Skeletal muscle cell (primary cell): ENCODE measurements at places on chromosomes 1 and 21.
A peak's percentile ranks its signal among the peaks of the same experiment; 100 is the strongest.

DNA sequence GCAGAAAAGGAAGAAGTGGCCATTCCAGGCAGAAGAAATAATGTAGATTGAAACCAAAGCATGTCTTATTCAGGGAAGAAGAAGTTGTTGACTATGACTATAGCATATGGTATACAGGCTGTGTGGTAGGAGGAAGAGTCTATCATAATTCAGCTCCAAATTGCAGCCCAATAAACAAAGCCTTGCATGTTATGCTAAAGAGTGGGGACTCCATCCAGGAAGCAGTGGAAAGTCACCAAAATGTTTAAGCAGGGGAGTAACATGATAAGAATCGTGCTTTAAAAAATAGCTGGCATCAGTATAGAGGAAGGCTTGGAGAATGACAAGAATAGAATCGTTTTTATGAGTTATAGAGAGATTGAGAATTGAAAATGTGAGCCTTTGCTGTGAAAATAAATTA is 213.3 kb upstream of the ADGRL2 start:
- no peak for DNase-seq

GRCh38 chr1:42955311-42956063 is 3.2 kb downstream of the SLC2A1 start:
- DNase-seq, result no peak

DNA sequence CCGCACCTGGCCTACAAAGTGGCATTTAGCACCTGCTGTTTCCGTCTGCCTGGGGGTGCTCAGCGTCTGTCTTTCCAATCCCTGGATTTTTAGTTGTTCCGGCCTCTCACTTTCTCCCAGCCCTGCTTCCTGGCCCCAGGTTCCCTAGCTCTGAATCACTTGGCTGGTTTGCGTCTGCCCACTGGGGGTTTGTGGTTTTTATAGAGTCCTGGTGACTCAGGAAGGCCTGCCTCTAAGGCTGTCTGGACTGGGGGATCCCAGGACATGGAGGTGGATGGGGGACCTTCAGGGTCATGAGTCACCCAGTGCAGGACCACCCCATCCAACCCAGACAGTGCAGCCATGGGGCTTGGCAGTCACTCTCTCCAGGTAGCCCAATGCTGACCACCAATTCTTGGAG is 53.5 kb downstream of the MRPL37 start:
- peak; percentile 80 for DNase-seq

DNA sequence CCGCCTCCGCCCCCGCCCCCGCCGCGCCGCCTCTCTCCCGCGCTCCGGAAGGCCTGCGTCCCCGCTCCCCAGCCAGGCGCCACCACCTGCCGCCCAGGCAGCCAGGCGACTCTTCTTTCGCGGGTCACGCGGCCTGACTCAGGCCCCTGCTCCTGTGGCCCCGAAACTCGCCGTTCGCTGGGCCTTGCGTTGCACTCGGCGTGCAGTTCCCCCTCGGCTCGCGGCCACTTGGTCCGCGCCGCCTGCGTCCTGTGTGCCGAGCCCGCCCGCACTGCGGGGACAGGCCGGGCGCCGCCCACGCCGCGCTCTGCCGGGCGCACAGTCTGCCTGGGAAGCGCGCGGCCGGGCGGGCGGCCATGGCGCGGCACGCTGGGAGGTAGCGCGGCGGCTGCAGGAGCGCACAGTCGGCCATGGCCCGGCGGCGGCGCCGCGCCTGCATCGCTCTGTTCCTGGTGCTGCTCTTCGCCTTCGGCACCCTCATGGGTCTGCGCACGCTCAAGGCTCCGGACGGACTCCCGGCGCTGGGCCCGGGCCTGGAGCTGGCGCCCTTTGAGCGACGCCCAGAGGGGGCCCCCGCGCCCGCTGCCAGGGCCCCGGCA is at the start of gene MANEAL:
Gene MANEAL (plus strand): TSS at position 75 of the 599 bp plus-strand sequence. CDS start 336 bp downstream, at position 411.
- no peak for DNase-seq

DNA sequence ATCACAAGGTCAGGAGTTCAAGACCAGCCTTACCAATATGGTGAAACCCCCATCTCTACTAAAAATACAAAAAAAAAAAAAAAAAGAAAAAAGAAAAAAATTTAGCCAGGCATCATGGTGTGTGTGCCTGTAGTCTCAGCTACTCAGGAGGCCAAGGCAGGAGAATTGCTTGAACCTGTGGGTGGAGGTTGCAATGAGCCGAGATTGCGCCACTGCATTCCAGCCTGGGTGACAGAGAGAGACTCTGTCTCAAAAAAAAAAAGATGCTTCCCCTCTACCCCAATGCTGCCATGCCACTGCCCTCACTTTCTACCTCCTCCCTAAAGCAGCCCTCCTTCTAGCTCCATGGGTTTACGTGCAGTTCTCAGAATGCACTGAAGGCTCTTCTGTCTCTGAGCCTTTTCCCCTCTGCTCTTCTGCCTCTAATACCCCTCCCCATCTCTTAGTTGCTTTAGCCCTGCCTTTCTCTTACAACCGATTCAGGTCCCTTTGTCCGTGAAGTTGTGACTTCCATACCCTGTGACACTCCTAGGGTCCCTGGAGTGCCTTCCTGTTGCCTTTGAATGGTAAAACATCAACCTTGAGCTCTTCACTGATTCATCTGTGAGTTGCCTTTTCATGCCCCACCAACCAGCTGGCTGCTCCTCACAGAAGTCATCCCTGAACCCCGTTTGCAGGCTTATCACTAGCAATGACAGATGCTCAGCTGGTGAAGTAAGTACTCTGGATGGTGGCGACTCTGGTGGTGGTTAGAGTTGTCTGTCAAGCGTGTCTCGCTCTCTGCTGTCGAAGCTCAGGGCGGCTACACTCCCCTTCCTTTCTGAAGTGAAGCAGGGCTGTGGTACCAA is 234.9 kb downstream of the RHOU start:
- no peak for DNase-seq
